Nucleus accumbens (tissue), 56 donors: ENCODE measurements at places on chromosomes 16 and 17.
A peak's percentile ranks its signal among the peaks of the same experiment; 100 is the strongest.

DNA sequence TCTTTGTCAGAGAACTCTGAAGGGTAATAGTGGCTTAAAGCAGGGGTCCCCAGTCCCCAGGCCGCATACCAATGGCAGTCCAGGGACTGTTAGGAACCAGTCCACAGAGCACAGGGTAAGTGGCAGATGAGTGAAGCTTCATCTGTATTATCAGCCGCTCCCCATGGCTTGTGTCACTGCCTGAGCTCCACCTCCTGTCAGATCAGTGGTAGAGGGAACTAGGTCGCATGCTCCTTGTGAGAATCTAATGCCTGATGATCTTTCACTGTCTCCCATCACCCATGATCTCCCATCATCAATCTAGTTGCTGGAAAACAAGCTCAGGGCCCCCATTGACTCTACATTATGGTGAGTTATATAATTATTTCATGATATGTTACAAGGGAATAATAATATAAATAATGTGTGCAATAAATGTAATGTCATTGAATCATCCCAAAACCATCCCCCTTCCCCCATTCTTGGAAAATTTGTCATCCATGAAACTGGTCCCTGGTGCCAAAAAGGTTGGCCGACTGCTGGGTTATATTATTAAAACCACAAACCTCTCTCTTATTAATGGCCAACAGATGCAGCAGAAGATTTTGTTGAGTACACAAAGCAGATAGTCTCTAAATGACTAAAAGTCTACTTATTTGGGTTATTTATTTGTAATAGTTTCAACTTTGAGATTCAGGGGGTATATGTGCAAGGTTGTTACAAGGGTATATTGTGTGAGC, 782.7 kb downstream of the CDH11 start:
- no peak for DNase-seq

GRCh38 chr17:34408439-34408838, 45.4 kb upstream of the CCL1 start:
- no peak for DNase-seq

- DNase-seq, result no peak
These were observed 14.1 kb downstream of the MAP3K14 start for GRCh38 chr17:45302649-45303173.

GRCh38 chr16:80151722-80152111, 389.1 kb upstream of the DYNLRB2 start:
- no peak for DNase-seq

GRCh38 chr17:37450112-37450511, 39.6 kb upstream of the DUSP14 start:
- no peak for DNase-seq

GRCh38 chr16:18969855-18970240, 13.9 kb upstream of the TMC7 start:
- no peak for DNase-seq

DNA sequence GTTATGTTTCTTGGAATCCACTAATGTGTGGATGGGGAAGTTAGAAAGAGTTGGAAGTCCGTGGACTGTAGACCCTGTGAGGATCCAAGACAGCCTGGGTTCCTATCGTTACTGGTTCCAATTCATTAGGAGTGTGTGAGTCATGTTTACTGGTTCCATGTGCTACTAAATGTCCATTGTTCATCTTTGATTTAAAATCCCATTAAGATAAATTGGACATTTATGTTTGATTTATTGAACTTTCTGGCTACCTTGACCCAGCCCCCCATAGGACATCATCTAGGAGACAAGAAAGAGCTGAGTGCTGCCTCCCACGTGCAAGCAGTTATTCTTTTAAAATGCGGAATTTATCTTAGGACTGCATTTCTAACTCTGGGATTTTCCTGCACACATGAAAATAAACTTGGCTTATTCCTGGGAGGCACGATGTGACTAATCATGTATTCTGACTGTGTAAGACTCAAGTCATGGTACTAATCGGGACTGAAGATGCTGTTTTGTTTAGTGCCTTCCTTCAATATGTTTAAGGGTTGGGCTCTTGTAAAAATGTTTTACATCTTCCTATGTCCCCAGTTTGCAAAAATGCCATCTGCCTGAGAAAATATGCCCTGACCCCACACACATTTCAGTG, 53.4 kb downstream of the RGS9 start:
- no peak for DNase-seq

DNA sequence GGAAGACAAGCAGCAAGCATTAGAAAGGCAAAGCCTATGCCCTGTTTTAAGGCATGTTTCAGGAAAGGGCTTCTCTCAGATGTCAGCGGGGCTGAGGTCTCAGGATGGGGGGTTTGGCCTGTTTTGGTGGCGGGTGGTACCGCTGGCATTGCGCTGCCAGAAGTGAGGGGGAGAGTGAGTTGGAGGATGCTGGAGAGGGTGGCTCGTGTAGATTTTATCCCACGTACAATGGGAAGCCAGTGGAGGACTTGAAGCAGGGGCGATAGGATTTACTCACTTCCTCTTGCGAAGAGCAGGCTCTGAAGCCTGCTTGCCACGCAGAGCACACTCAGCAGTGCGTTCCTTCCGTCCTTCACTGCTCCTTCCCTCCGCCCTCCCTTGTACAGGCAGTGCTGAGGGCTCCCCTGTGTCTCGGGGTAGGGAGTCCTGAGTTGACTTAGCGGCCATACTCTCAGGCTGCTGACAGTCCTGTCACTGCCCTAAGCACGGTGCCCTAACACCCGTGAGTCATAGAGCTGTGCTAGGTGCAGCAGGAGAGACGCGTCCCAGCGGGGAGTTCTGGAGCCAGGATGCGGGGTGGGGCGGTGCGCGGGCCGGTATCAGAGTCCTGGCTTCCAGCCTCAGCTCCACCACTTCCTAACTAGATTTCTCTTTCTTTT, 113.1 kb downstream of the SNX29 start:
- DNase-seq, result no peak

DNA sequence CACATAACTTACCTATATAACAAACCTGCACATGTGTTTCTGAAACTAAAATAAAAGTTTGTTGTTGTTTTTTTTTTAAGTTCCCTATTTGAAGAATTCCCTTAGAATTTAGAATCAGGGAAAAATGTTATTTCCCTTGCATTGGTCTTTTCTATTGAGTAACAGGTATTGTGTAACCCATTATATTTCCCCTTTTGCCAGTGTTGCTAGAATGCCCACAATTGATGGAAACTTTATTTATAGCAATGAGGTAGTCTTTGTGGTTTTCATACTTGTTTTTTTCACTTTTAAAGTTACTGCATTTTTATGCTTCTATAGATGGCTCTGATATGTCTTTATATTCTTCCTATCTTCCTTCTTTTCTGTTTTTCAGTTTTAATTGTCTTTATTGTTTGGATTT, 3.9 kb downstream of the NLRP1 start:
- no peak for DNase-seq

DNA sequence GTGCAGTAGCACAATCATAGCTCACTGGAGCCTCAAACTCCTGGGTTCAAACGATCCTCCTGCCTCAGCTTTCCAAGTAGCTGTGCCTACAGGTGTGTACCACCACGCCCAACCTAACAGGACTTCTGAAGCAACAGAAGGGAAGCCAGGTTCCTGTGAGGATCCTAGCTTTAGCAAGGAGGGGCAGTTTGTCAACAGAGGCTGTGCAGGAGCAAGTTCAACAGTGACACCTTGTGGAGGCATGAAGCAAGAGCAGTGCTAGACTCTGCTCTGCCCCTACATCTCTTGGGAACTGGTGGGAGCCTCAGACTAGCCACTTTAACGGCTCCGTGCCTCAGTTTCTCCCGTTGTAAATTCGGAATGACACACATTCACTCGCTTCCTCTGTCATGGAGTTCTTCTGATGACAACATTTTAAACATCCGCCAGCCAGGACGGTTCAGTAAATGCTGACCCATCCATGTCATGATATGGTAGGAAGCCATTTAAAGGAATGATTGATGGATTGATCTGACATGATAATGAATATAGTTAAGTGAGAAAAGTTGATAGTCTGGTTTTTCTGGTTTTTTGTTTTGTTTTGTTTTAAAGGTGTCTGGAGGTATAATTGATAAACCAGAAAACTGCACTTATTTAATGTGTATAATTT, 218.7 kb downstream of the MRTFB start:
- no peak for DNase-seq

GRCh38 chr16:72255786-72256185, 83.8 kb upstream of the PMFBP1 start:
- no peak for DNase-seq

- no peak for DNase-seq
These were observed 13.3 kb downstream of the ST6GALNAC2 start for GRCh38 chr17:76572201-76572910.

- no peak for DNase-seq
These were observed at the start of gene AANAT for GRCh38 chr17:76467366-76467765. Gene AANAT, plus strand, starts transcription at chr17:76467603. Its CDS starts 1,144 bp downstream, at chr17:76468747.

DNA sequence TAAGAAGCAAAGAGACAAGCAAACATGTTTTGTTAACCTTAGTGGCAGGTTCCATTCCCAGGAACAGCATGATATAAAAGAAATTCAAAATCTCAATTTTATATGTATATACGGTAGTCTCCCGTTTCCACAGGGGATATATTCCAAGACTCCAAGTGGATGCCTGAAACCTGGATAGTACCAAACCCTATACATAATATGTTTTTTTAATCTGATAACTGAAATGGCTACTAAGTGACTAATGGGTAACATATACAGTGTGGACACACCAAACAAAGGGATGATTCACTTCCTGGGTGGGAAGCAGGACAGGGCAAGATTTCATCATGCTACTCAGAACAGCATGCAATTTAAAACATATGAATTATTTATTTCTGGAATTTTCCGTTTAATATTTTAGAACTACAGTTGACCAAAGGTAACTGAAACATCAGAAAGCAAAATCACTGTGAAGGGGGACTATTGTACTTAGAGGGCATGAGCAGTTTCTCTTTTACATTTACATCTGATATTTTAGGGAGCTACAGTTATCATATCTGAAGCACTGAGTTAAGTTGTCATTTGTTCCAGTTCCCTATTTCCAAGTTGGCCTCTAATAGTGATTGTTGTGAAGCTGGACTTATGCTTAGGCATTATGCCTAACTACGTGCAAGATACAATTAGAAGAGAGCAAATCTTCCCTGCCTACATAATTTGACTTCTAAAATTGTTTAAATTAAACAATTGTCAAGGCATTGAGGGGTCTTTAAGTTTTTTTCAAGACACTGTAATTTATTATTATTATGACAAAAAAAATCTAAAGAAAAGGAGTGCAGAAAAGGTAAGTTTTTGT, 34.1 kb upstream of the ABCA6 start:
- no peak for DNase-seq

GRCh38 chr17:62750631-62751051, 57.5 kb downstream of the MARCHF10 start:
- DNase-seq, result peak; percentile 38

GRCh38 chr17:13931800-13932460, 137.4 kb upstream of the COX10 start:
- no peak for DNase-seq

DNA sequence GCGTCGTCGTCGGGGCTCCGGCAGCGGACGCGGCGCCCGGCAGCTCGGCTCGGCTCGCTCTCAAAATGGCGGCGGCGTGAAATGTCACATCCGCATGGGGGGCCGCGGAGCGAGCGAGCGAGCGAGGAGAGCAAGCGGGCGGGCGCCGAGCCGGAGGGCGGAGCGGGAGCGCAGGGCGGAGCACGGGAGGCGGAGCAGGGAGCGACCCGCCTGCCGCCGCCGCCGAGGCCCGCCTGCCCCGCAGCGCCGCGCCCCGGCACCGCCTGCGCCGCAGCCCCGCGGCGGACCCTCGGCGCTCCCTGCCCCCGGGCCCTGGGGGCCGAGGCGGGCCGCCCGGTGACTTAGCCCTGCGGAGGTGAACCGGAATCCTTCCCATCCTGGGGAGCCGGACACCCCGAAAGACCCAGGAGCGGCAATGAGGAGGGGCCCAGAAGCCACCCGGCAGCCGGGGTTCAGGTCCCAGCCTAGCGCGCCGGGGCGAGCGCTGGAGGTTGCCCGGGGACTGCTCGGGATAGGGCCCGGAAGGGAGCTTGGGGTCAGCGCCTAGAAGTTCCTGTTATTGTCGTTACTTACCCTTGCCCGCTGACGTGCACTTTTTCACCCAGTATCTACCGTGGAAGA, at the start of gene USP7:
Gene USP7 (minus strand): TSS at position 86 of the 621 bp plus-strand sequence. CDS start 621 bp downstream, outside the sequence.
- peak; percentile 71 for DNase-seq

GRCh38 chr17:40614431-40615067, 33.1 kb downstream of the SMARCE1 start:
- no peak for DNase-seq

DNA sequence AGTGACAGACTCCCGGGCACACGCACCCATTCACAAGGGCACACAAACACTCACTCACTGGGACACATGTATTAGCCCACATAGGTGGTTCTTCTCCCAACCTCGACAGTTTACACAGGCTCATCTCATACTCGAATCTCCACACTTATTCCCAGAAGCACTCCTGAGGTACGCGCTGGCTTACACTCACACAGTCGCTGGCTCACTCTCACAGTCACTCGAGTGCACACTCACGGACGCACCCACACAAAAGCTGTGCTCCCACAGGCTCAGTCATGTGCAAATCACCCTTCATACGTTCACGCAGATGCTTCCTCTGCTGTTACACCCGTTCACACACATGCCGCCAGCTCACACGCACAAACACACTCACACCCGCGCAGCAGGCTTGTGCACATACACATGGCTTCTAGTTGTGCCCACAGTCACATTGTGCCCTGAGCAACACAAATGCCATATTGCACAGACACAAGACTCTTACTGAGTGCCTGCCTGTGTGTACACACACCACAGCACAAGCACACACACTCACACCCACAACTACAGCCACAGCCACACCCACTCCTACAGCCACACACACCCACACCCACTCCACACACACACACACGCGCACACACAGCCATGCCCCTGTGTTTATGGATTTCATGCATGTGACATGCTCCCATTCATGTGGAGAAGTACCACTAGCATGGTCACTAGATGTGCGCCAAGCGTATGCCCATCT, 8.4 kb upstream of the PRR29 start:
- no peak for DNase-seq

DNA sequence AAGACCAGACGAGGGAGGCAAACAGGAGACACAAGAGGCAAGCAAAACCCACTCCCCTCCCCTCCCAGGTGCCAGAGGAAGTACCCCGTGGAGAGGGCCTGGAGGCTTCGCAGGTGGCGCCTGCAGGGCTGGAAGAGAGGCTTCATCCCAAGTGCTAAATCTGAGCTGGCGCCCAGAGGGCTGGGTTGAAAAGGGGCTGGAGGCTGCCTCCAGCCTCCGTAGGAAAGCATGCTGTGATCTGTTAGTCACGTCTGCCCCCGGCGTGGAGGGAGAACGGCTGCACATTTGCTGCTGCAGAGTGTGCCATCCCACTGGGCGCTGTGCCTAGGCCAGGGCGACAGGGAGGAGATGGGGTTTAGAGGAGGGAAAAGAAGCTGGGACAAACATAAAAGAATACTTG, 16.9 kb downstream of the RPH3AL start:
- no peak for DNase-seq

DNA sequence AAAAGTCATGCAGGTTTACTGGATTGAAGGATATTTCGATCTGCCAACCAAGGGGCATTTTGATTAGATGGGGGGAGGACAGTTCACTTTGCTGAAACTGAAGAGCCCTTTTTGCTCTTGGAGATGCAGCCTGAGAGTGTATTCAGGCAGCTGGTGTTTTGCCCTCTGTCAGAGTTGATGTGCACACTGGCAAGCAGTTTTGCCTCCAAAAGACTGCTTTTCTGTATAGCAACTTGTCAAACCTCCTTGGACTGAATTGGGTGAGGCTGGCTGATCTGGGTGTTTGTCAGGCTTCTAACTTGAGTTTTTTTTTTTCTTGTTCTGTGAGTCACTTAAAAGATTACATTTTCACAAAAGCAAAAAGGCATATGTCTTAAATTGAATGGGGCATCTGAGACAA, 22.6 kb upstream of the ANKFN1 start:
- no peak for DNase-seq
